ENCODE measurements at places on chromosomes 4 and X.

DNA sequence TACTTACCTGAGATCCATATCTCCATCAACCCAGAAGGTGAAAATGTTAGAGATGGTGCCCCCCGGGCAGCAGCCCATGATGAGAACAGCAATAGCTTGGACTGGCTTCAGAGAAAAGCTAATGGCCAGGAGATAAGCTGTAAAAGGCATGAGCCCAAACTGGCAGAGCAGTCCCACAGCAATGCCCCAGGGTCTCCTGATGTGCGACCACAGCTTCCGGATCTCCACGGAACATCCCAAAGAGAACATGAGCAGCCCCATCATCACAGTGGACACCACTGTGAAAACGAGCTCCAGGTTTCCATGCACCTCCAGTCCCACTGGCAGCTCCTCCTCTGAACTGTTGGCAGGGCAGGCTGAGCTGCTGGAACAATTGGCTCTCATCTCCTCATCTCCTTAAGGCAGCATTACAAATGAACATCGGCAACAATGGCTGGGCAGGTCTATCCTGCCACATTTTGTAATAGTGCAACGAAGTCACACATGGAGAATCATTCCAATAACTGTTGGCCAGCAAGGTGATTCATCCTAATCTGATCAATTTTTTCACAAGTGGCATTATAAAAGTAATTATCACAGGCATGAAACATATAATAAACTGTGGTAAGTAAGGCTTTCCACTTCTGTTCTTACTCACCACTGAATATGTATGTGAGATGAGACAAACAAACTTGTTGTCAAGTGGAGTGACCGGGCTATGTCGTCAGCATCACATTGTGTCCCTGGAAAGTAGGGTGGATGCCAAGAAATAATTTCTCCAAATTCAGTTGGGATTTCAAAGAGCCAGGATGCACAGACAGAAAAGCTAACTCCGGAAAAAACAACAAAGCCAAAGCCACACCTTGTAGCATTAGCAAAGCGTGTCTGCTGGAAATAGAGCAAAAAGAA is at the start of gene SLC10A6:
Gene SLC10A6, minus strand, starts transcription at position 653 of the 888 bp plus-strand sequence. Its CDS starts 269 bp downstream, at position 384.
- no peak for DNase-seq

DNA sequence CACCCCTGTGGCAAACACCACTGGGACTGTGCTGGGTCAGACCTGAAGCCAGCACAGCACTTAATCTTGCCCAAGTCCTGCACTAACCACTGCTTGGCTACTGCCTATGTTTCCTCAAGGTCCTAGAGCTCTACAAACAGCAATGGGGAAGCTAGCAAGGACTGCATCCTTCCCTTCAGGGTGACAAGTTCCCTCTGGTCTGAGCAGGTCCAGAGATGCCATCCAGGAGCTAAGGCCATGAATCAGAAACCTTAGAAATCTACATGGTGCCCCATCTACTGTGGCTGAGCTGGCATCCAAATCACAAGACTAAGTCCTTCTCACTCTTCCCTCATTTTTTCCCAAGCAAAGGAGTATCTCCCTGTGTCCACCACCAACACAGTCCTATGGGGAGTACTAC is 239.7 kb upstream of the UGT8 start:
- no peak for DNase-seq

- no peak for DNase-seq
These were observed 265.4 kb upstream of the MAGEB18 start for GRCh38 chrX:25872786-25873185.

GRCh38 chr4:8351931-8352367 is 82.4 kb downstream of the HTRA3 start:
- no peak for DNase-seq

DNA sequence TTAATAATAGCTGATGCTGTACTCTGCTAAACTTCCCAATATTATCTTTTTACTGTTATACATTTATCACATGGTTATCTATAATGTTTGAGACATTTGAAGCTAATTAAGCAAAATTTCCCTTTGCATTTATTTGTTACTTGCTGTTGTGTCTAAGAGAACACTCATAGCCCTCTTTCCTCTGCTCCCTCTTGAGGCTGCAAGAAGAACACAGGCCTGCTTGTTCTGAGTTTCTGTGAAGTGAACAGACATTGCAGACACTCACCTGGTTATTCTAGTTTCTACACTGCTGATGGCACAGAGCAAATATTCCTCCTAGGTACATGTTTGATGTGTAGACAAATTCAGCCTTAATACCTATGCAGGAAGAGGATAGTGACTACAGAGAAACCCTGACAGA is 367.8 kb downstream of the GASK1B start:
- no peak for DNase-seq

DNA sequence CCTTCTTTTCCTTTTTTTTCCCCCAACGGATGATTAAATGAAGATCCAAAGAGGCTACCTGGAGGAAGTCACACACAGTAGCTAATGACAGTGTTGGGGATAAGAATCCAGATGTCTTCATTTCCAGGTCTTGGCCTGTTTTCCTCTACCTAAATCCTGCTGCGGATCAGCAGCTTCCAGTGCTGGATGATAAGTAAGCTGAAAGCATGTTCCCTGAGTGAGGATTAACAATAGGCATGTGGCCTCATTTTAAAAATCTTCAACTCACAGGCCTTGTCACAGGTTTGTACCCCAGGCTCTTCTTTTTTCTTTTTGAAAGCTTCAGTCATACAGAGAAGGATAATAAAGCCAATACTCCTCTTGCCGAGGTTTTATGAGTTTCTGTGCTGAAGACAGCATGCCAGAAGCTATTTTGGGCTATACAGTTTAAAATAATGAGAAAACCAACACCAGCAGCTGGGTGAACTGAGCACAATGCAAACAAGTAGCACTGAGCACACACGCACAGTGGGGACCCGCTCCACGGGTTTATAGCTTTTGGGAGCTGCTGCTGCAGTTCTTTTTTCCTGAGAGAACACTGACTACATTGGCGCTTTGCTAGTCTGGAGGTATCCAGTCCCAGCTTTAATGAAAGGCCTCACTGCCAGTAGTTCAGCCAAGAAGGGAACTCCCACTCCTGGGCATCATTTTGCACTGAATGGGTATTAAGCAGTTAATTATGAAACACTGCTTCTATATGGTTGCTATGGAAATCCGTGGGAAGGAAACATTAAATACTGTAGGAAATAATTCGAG is 184.2 kb upstream of the CTSO start:
- no peak for DNase-seq

- DNase-seq = no peak
These were observed 56.8 kb downstream of the RBPJ start for GRCh38 chr4:26377328-26378311.

- DNase-seq = no peak
These were observed 52.8 kb upstream of the GPC4 start for GRCh38 chrX:133468051-133468450.

GRCh38 chrX:119516157-119516702 is 48.0 kb downstream of the SLC25A5 start:
- no peak for DNase-seq

GRCh38 chr4:173094739-173095421 is 73.7 kb upstream of the GALNT7 start:
- no peak for DNase-seq

DNA sequence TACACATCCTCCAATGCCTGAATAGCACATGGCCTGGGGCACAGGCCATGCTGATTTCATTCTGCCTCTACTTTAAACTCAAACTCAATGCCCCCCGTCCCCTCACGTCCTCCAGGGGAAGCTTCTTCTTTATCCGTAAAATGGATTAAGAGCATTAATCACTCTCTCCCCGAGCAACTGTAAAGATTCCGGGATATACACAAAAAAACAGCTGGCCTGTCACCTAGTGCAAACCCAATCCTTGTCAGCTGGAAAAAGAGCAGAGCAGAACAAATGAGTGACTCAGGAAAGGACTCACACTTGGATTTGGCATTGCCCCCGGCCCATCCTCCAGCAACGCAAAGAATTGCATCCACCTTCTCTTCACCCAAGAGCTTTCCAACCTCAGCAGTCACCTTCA is 7.8 kb downstream of the QDPR start:
- DNase-seq = no peak

DNA sequence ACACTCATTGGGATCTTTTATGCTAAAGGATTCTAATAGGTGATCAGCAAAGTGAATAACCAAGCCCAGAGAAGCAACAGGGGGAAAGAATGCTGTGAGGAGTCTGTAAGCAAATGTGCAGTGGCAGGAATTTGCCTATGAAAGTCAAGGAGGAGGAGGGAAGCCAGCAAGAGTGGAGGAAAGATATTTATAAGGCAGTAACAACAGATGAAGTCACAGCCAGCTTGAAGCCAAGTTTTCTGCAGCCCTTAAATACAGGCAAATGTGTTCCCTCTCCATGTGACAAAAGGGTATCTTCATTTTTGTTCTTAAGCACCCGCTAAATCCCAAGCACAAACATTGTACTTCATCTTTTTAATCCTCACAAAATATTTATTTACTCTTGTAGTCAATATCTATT is 275.0 kb upstream of the CLNK start:
- no peak for DNase-seq

- DNase-seq = no peak
These were observed 187.2 kb downstream of the FBXW7 start for GRCh38 chr4:152348670-152349069.

DNA sequence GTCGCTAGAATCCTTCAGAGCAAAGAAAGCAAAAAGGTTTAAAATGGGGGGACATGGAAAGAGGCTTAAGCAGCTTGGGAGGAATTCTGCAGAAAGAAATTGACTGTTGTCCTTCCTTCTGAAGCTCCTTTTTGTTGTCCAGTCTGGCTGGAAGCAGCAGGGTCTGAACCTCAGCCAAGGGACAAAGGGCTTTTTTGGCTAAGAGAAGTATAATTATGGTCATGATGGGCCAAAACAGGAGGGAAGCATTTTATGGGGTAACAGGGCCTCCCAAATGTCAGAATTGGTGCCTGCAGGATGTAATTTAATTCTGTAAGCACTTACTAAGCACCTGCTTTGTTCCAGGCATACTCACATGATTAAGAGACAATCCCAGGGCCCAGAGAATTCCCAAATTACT is 74.2 kb upstream of the CPEB2 start:
- no peak for DNase-seq

DNA sequence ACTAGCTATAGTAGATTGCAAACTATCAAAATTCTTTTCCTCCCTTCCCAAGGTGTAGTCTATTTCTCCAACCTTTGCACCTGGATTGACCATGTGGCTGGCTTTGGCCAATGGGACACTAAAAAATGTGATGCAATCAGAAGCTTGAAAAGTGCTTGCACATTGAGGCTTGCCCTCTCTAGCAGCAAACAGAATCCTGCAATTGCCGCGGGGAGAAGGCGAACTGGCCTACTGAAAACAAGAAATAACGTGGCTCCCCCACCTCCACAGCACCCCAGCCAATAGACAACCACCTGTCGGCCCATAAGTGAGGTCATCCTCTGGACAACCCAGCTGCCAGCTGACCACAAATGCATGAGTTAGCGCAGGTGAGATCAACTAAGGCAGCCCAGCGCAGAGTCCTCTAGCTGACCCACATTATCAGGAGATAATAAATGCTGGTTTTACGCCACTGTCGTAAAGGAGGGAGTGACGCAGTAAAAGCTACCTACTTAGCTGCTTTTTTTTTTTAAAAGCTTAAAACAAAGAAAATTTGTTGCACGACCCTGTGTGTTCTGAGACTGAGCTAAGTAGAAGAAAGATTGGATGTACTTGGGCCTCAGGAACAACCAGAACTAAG is 95.2 kb downstream of the GK start:
- DNase-seq = no peak

DNA sequence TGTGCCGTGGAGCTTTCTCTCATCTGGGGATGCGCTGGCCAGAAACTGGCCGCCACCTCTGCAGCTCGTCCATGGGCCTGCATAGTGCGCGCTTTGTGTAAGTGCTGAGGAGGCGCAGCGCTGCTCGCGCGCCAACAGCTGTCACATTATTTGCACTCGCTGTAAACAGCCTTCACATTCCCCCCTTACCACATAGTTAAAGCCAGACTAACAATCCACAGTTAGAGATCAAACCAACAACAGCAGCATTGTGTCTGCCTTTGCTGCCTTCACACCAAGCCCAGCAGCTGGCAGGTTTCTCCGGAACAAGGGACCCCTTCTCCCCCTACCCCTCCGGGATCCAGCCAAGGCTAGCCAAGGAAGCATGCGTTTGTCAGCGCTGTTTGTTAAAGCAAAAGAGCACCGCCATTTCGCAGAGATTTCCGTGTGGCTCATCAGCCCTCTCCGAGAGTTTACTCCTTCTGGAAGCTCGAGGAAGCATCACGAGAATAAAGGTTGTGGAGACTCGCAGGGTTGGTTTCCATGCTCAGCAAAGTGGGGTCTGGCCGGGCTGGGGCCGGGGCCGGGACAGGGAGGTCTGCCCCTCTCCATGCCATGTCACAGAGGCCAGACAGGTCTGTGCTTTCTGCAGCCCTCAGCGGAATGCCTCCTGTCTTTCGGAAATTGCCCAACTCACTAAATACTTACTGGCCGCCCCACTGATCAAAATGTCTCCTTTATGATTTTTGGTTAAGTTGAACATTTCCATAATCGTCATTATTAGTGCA is 11.0 kb downstream of the BCOR start:
- DNase-seq = peak; percentile 64

DNA sequence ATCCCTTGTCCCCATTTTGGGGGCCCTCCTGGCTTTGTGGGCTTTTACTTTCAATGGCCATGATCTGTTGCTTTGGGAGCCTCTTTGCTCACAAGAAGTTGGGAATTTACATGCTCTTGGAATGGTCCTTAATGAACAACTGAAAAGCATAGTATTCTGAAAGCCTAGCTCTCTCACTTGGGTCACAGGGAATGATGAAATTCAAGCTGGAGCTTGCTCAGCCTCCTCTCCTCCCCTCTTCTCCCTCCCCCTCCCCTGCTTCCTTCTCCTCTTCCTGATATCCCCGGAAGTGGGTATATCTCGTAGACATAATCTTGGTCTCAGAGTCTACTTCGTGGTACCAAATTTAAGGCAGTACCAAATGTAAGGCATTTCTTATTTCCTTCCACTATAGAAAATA is 400.6 kb upstream of the NR3C2 start:
- DNase-seq = no peak

- DNase-seq = no peak
These were observed 109.2 kb upstream of the NPY2R start for GRCh38 chr4:155099231-155099630.

- DNase-seq = no peak
These were observed 57.5 kb upstream of the DYNLT3 start for GRCh38 chrX:37904833-37905232.

- DNase-seq = no peak
These were observed 43.0 kb downstream of the CCDC158 start for GRCh38 chr4:76377911-76378310.

DNA sequence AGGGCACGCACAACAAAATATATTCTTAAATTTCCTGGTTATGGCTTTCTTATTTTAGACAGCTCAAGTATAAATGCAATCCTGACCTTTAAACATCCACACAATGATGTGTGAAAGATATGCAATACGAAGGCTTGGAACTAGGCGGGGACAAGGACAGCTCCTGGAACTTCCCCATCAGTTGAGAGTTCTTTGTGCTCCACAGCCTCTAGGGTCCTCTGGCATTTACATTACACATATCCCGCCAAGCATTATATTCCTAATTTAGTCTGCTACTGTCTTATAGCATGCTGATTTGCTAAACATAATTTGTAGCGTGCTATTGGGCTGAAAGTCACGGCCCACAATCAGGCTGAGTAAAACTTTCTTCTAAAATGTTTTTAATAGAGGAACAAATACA is 74.4 kb downstream of the FTHL17 start:
- DNase-seq = no peak

- no peak for DNase-seq
These were observed 71.7 kb downstream of the NYX start for GRCh38 chrX:41518841-41519220.
